ENCODE measurements at places on chromosomes 5 and 9.

- no peak for DNase-seq
These were observed 1.0 kb upstream of the FIBCD1 start for GRCh38 chr9:130940027-130940549.

GRCh38 chr5:55316837-55317236 is 9.0 kb downstream of the MTREX start:
- no peak for DNase-seq

- peak; percentile 99 for DNase-seq
These were observed at the start of gene SPARC for GRCh38 chr5:151686674-151687407. Gene SPARC (minus strand): TSS chr5:151686915. CDS start chr5:151676188, 10,727 bp downstream.

GRCh38 chr5:20678814-20679298 is 690.9 kb upstream of the CDH18 start:
- peak; percentile 0 for DNase-seq

DNA sequence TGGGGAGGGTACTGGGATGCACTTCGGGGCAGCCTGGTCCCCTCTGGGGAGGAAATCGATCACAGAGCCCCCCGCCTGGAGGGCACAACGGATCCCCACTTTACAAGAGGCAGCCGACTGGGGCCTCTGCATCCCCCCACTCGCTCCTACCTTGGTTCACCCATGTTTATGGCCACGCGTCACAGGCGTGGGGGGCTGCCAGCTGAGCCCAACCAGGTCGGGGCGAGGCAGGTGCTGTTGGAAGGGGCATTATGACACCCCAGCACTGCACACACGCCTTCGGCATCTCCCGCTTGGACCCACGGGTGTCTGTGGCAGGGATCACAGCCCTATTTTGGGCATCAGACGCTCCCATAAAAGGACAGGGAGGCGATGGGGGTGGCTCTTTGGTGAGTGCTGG is 14.6 kb downstream of the SOHLH1 start:
- no peak for DNase-seq

- DNase-seq = peak; percentile 5
These were observed 118.1 kb downstream of the PRDM6 start for GRCh38 chr5:123207081-123207537.

- peak; percentile 8 for DNase-seq
These were observed 9.0 kb downstream of the OR1J1 start for GRCh38 chr9:122468735-122469134.

DNA sequence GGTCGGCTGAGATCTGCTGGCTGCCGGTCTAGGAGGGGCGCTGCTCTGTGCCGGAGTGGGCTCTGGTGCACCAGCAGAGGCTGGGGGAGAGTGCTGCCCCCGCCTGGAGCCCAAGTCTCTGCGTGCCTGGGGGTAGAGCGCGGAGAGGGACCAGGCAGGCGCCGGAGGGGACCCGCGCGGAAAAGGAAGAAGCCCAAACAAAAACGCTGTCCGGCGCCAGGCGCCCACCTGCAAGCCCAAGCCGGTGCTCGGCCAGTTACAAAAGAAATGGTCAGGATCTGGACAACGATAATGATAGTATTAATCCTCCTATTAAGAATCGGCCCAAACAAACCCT is 571 bp upstream of the S1PR3 start:
- DNase-seq = no peak

DNA sequence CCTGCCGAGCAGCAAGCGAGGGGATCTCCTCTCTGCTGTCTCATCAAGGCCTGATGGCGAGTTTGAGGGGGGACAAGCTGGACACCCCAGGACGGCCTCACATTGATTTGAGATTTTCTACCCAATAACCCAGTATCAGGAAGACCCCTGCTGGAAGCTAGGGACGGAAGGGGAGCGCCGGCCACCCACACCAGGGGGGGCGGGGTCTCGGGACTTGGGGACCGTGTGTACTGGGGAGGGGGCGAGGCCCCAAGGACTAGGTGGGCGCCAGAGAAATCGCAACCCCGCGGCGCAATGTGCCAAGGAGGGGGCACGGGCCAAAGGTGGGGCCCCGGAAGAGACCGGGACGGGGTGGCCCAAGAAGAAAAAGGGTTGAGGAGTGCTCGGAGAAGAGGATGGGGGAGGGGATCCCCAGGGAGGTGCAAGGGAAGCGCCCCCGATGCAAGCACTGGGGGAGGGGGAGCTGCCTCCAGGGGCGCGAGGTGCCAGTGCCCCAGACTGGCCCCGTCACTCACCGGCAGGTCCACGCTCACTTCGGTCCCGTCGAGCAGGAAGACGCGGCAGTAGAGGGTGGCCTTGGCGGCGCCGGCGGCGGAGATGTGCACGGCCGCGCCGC is 1.1 kb downstream of the EPB41L4B start:
- no peak for DNase-seq

GRCh38 chr5:79982136-79982535 is 8.9 kb downstream of the MTX3 start:
- DNase-seq = no peak

DNA sequence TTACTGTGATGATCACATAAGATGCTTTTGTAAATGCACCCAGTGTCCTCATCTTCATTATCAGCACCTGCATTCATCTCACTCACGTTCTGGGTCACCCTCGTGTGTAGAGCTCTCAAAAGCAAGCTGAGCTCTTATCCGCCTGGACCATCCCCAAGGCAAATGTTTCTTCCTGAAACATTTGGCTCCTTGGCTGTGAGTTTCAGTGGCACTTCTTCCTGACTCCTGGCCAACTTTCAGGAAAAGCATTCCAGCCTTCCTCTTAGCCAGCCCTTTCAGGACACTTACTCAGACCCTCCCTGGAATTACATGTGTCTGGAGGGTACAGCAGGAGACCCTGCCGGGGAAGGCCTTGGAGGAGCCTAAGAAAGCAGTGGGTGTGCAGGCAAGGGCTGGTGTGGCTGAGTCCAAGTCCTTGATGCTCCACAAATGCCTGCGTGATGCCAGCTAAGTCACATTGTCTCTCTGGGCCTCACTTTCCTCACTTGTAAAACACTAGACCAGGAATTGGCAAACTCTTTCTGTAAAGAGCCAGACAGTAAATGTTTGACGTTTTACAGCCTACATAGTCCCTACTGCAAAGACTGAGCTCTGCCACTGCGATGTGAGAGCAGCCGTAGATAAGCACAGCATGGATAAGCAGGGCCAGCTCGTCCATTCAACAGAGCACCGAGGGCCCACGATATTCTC is 72.1 kb downstream of the PDE6A start:
- no peak for DNase-seq

DNA sequence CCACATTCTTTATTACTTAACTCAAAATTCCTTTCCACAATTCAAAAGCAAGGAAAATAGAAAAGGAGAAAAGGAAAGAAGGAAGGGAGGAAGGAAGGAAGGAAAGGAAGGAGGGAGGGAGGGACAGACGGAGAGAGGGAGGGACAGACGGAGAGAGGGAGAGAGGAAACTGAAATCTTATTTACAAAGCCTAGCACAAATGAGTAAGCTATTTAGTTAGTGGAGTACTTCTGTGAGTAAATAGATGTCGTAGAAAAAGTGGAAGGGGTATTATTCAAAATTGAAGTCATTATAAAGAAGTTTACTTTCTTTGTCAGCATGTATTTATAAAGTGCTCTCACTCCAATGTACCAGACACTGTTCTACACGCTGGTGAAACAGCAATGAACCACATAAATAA is 177.9 kb downstream of the CETN3 start:
- no peak for DNase-seq

DNA sequence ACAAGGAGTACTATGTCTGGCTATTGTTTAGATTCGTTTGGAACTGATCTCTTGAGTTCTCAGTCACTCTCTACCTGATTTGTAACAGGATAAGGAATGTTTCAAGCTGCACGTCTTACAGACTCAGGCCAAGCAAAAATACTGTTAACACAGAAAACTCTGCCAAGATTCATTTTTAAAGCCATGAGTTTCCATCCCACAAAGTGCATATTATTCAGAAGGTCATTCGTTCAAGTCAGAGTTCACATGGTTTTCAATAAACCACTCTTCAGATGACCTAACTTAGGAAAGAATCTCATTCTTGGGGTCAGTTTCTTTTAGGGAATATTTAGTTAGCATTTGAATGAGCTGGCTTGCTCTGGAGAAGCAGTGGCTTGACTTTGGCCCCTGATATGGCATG is 49.3 kb downstream of the F2R start:
- DNase-seq = peak; percentile 67

GRCh38 chr5:10539687-10539998 is 24.2 kb upstream of the ANKRD33B start:
- DNase-seq = no peak

DNA sequence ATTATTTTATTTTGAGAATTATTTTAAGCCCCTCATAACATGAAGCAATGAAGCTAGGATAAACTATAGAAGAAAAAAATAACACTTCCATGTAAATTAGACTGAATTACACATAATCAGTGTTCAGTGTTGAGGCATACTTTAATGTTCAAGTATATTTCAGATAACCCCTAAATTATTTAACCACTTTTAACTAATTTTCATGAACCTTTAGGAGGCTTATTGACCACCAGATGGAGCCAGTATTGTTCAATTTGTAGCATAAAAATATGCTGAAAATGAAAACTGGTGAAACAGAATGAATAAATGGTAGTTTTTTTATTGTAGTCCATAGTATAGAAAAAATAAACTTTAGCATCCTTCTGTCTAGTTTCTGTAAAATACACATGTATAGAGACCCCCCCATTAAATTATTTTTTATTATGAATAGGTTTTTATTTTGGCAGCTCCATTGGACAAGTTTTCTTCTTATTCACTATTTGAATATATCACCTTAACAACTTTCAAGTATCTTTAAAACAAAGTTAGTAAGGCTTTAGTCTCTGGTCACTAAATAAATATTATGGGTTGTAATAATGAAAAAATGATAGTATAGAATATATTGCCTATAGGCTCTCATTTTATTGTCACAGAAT is 190.1 kb downstream of the CWC27 start:
- DNase-seq = peak; percentile 47

GRCh38 chr9:84718476-84718875 is 48.9 kb downstream of the NTRK2 start:
- no peak for DNase-seq
